Frontal cortex (tissue), 4 donors: ENCODE measurements at places on chromosomes 13 and 19. TPM values are rescaled to one million over a fixed set of nuclear protein-coding genes. Genes with fewer than 3 reads are reported as not detected.
A peak's percentile ranks its signal among the peaks of the same experiment; 100 is the strongest.

The ZNF723 gene
- not detected for total RNA-seq

DNA sequence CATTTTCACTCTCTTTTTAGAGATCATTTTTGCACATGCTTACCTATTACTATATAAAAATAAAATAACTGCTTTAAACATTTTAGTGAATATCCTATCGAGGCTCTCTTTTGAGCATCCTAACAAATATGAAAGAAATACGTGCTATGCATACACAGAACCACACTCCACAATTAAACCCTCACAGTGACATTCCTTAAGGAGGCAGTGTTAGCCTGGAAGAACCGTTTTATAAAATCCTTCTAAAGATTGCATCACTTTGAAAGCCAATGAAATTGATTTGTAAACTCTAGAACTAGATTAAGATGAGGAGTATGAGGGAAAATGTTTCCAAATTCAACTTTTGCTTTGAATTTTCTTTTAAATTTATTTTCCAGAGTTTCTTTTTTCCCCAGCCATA is 11.1 kb upstream of the ENOX1 start:
- no peak for DNase-seq

GRCh38 chr19:48858984-48859710 is 9.3 kb downstream of the PLEKHA4 start:
- DNase-seq, result no peak

DNA sequence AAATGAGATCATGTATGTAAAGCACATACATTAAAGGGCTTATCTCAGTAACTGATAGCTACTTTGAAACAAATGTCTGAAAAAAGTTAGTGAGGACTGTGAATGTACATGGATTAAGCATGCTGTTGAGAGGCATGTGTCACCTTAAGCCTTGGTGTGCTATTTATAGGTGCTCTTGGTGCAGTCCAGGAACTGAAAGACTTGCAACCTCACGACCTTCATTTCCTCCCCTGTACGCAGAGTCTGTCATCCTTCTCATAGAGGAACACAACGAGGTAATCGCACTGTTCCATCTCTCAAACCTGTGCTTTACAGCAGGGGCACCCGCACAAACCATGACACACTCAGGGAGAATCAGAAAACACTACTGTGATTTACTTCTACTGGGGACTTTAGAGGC is 65.6 kb downstream of the UFM1 start:
- no peak for DNase-seq

DNA sequence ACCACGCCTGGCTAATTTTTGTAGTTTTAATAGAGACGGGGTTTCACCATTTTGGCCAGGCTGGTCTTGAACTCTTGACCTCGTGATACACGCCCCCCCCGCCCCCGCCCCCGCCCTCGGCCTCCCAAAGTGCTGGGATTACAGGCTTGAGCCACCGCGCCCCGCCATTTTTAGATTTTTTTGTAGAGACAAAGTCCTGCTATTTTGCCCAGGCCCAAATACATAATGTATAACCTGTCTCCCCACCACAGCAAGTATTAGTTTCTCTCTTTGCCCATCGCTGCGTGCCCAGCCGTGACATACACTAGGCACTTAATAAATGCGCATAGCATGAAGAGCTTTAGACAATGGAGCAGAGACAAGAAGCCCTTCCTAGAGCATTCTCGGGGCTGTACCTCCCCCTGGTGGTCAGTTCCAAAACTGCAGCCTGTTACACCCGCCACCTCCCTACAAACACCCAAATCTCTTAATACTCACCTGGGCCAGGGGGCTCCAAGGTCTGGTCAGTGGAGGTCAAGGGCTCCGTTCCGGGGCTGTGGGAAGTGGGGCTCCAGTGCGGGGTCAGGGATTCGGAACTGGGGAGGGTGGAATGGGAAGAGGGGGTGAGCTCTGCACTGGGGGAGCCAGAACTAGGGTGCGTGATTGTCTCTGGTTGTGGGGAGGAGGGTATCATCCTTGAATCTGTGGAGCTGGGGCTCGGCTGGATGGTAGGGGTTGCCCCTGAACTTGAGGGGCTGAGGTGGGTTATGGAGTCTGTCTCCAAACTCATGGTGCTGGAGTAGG is 22.5 kb downstream of the IQCN start:
- DNase-seq, result peak; percentile 89

The ERICH6B gene
- not detected for total RNA-seq

DNA sequence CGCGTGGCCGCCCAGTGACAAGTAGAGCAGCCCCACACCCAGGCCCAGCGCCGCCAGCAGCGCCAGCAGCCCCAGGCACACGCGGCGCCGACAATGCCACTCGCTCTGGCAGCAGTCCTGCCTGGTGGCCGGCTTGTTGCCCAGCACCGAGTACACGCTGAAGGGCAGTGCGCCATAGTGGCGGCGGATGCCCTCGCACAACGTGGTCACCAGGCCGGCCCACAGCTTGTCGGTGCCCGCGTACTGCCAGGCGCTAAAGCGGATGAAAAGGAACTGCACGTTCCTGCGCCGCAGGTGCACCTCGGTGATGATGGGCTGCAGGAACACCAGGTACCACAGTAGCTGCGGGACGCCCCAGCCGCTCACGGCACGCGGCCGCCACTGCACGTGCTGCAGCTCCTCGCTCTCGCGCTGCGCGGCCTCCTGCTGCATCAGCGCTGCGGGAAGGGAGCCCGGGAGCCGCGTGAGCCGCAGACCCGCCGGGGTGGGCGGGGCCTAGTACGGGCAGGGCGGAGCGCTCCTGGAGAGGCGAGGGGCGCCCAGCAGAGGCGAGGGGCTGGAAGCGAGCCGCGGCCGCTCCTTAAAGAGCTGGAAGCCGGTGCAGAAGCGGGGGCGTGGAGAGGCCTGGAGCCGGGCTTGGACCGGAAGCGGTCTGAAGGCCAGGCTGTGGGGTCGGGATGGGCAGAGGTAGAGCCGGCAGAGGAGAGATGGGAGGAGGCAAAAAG is 7.3 kb downstream of the NKPD1 start:
- DNase-seq, result peak; percentile 72

The ADPRHL1 gene
- 1.2 TPM for total RNA-seq

DNA sequence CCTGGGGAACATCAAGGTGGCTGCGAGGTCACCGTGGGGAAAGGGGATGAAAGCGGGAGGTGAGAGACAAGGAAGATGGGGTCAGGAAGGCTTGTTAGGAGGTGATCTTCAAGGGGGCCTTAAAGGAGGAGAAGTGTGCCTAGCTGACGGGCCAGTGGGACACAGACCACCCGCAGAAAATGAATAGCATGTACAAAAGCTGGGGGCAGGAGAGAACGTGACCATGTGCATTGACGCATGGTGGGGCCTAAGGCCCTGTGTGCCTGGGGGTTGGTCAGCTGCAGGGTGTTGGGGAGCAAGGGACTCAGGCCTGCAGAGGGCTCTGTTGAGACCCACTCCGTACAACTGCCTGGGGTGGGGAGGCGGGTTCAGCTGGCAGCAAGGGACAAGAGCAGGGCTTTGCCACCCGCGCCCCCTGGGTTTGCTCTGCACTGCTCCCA is 5.9 kb downstream of the RAB8A start:
- no peak for DNase-seq

DNA sequence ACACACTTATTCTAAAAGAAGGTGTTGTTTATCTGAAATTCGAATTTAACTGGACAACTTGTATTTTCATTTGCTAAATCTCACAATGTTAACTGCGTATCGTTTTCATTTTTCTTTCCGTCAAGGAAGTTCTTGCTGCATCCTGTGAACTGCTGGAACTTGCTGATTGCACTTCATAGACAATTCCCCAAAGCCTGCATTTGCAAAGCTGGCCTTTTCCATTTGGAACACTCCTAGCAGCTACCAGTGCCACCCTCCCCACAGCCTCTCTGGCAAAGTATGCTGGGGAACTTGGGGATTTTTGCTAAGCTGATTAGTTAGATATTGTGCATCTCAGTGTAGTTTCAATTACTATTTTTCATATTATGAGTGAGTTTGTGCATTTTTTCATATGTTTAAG is 20.4 kb upstream of the ARGLU1 start:
- no peak for DNase-seq

The ZNF578 gene
- total RNA-seq, result 36.3 TPM

GRCh38 chr13:109274188-109274821 is 512.1 kb downstream of the IRS2 start:
- DNase-seq, result no peak

The SIGLEC10 gene
- 1.2 TPM for total RNA-seq

- DNase-seq, result no peak
These were observed 52.3 kb downstream of the MRPL57 start for GRCh38 chr13:21228738-21229137.

- peak; percentile 82 for DNase-seq
These were observed 42.3 kb downstream of the GJA3 start for GRCh38 chr13:20118268-20119140.

- DNase-seq, result peak; percentile 99
These were observed 47.3 kb upstream of the SHKBP1 start for GRCh38 chr19:40529093-40529954.

The ADGRE3 gene
- total RNA-seq, result not detected

DNA sequence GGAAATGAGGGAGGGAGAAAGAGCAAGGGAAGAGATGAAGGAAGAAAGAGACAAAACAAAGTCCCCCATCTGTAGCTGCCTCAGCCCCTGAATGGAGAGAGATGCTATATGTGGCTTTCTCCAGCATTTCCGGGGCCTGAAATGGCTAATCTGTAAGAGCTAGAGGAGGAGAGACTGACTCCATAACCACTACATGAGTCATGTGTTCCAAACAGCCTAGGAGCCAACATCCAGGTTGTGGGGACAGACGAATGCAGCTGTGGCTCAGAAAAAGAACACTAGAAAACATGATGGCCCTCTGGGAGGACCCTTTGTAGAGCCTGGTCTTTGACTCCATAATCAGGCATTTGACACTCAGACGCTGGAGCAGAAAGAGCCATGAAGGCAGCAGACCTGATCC is 292.0 kb upstream of the ZNF507 start:
- no peak for DNase-seq

The CYP4F8 gene
- total RNA-seq, result not detected

The ZIC2 gene
- total RNA-seq, result 2.4 TPM

GRCh38 chr19:12749938-12750521 is 1.6 kb upstream of the BEST2 start:
- DNase-seq, result no peak

The ZNF616 gene
- 28.9 TPM for total RNA-seq

GRCh38 chr13:25762281-25762680 is 289.5 kb downstream of the SHISA2 start:
- no peak for DNase-seq

The TMEM86B gene
- total RNA-seq, result 0.82 TPM

The HCN2 gene
- total RNA-seq, result 6.1 TPM

DNA sequence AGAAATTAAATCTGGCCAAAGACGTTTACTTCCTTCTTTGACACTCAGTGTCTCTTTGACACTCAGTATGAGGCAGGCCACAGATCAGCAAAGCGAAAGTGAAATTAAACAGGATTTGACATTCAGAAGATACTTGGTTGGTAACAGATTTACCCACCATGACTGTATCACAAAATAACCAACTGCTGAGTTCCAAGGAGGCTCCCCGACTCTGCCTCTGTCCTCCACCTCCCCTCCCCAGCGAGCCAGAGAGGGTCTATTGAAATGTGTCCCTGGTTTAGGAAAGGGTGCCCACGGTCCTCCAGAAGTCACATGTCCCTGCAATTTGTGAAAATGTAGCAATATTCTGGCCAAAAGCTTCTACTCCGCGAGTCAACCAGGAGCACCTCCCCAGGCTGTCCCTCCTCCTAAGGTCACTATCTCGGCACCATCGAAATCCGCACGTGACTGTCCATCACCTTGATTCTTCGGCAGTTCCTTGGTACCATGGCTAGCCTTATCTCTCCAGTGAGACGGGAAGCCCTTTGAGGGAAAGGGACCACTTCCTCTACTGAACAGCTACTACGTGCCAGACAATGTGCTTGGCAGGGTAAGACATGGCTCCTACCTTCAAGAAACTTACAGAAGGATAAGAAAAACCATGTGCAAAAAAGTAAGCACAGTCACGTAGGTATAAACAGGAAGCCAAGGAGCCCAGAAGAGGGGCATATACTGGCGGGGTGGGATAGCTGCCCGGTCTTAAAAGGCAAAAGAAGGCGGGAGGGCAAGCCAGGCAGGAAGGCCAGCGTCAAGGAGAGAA is 1.5 kb downstream of the N4BP2L1 start:
- no peak for DNase-seq

- DNase-seq, result peak; percentile 68
These were observed 31.2 kb downstream of the TMPRSS9 start for GRCh38 chr19:2391118-2391725.

DNA sequence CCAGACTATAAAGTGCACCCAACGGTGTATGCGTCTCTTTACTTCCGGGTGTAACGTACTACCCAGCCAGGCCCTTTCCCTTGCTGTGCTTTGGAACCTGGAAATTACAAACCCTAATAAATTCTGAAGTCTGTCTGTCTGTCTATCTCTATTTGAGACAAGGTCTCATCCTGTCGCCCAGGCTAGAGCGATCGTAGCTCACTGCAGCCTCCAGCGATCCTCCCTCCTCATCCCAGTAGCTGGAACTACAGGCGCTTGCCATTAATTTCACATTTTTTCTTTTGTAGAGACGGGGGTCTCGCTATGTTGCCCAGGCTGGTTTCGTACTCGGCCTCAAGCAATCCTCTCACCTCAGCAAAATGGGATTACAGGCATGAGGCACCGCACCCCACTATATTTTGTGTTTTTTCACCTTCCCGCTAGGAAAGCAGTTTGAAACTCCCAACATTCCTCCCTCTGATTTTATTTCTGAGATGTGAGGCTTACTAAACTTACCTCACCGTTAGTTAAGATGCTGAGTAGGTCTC is 469 bp upstream of the RNF6 start:
- DNase-seq, result no peak

DNA sequence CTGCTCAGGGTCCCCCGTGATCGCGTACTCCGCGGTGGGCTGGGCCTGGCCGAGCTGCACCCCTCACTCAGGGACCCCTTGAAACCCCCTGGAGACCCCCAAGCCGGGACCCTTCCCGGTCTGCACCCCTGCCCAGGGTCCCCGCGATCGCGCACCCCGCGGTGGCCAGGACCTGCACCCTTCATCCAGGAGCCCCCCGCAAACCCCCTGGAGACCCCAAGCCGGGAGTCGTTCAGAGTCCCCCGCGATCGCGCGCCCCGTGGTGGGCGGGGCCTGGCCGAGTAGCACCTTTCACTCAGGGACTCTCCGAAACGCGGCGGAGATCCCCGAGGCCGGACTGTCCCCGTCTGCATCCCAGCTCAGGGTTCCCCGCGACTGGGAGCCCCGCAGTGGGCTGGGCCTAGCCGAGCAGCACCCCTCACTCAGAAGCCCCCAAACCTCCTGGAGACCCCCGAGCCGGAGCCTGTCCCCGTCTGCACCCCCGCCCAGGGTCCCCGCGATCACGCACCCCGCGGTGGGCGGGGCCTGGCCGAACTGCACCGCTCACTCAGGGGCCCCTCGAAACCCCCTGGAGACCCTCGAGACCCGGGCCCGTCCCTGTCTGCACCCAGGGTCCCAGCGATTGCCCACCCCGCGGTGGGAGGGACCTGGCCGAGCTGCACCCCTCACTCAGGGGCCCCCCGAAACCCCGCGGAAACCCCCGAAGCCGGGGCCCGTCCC is 748 bp downstream of the LMNB2 start:
- no peak for DNase-seq

GRCh38 chr19:359653-359925 is 15.0 kb upstream of the MIER2 start:
- DNase-seq, result no peak

The TRPC4 gene
- total RNA-seq, result 14.7 TPM

The OR7C1 gene
- not detected for total RNA-seq
